ENCODE measurements at places on chromosomes 1 and 21.

GRCh38 chr1:54800899-54801759 lies at the start of gene TTC22:
Gene TTC22 (minus strand): TSS chr1:54801323. CDS start chr1:54801163, 160 bp downstream.
- DNase-seq, result peak; percentile 58
- H3K36me3 ChIP-seq, result peaks cover 4% of the 10 kb centered on the region
- peak within 1 kb of the TSS; percentile 63 for H3K27ac ChIP-seq
- H3K4me1 ChIP-seq, result peaks cover 34% of the 10 kb centered on the region
- H3K4me3 ChIP-seq, result peak within 1 kb of the TSS; percentile 87

GRCh38 chr1:197471248-197471985 lies 203.4 kb downstream of the CRB1 start:
- no peak for DNase-seq
- no peak overlapping the region for H3K27ac ChIP-seq
- no peaks in the 10 kb centered on the region for H3K36me3 ChIP-seq
- no peak overlapping the region for H3K4me3 ChIP-seq
- H3K27me3 ChIP-seq, result peaks cover 3% of the 10 kb centered on the region

GRCh38 chr1:61202854-61203598 lies 120.7 kb downstream of the NFIA start:
- H3K4me1 ChIP-seq, result no peaks in the 10 kb centered on the region
- no peak overlapping the region for H3K4me3 ChIP-seq

DNA sequence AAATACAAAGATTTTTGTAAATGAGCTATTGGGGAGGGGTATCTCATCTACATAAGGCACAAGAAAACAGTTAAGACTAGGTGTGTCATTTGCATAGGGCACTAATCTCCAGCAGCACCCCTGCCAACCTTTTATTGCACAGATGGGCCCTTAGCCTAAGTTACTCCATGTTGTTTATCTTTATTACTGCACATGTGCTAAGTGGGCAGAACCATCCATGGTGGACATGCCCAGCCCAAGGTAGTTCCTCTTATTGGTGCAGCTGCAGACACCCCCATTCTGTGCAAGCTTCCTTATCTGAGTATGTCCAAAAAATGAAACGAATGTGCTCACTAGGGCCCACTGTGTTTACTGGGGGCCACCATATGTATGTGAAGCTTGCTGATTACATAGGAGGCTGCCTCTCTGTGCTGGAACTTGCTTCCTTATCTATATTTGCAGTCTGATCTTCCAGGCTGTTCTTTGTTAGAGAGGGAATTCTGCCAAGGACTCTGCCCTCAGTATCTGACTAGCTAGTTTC lies 77.3 kb upstream of the NEK7 start:
- no peak overlapping the region for H3K4me3 ChIP-seq
- H3K4me1 ChIP-seq, result no peaks in the 10 kb centered on the region
- peaks cover 15% of the 10 kb centered on the region for H3K27me3 ChIP-seq
- H3K27ac ChIP-seq, result no peak overlapping the region

DNA sequence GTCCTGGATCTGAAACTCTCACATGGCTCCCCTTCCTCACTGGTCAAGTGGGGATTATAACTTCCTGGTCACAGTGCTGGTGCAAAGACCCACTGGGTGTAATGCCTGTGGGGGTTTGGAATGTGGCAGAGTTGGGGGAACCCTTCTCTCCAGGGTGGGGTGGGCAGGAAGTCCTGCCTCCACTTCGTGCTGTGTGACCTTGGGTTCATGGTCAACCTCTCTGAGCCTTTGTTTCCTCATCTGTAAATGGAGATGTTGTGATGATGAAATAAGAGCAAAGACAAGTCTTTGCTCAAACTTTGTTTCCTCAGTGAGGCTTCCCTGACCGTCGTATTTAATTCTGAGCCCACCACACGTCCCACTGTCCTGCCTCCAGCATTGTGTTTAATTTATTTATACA lies 564.7 kb downstream of the PTPRU start:
- no peak overlapping the region for H3K4me3 ChIP-seq
- no peaks in the 10 kb centered on the region for H3K4me1 ChIP-seq
- no peaks in the 10 kb centered on the region for H3K27me3 ChIP-seq
- DNase-seq, result no peak
- no peaks in the 10 kb centered on the region for H3K36me3 ChIP-seq
- no peak overlapping the region for H3K27ac ChIP-seq

GRCh38 chr21:21714426-21714825 lies 716.2 kb downstream of the NCAM2 start:
- H3K36me3 ChIP-seq, result no peaks in the 10 kb centered on the region
- H3K27me3 ChIP-seq, result no peaks in the 10 kb centered on the region

GRCh38 chr1:219138747-219139146 lies 34.9 kb upstream of the LYPLAL1 start:
- DNase-seq, result no peak
- H3K36me3 ChIP-seq, result no peaks in the 10 kb centered on the region
- no peak overlapping the region for H3K27ac ChIP-seq

- H3K36me3 ChIP-seq, result no peaks in the 10 kb centered on the region
- no peak overlapping the region for H3K4me3 ChIP-seq
- no peak for DNase-seq
- peaks cover 18% of the 10 kb centered on the region for H3K4me1 ChIP-seq
These were observed 5.5 kb upstream of the CD1A start for GRCh38 chr1:158248771-158249170.

DNA sequence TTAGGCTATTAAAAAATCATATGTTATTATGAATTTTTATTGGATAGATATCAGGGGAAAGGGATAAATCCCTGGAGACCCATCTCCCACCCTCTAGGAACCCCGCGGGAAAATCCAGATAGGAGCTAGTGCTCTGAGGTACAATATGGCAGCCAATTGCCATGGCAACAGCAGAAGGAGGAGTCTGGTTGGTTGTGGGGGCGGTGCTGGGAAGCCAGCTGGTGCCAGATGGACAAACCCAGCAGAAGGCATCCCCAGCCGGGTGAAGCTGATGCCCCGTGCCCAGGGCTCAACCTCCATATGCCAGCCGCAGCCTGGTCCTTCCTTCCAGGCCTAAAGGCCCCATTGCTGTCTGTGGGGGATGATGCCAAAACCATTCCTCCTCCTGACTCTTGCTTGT lies 38.3 kb downstream of the RHBG start:
- H3K27ac ChIP-seq, result no peak overlapping the region
- no peak for DNase-seq
- H3K27me3 ChIP-seq, result peaks cover 2% of the 10 kb centered on the region
- no peaks in the 10 kb centered on the region for H3K4me1 ChIP-seq
- H3K36me3 ChIP-seq, result no peaks in the 10 kb centered on the region
- no peak overlapping the region for H3K4me3 ChIP-seq

GRCh38 chr1:244154508-244154871 lies 103.4 kb downstream of the ZBTB18 start:
- no peaks in the 10 kb centered on the region for H3K27me3 ChIP-seq
- H3K4me3 ChIP-seq, result no peak overlapping the region
- DNase-seq, result no peak
- no peaks in the 10 kb centered on the region for H3K36me3 ChIP-seq

DNA sequence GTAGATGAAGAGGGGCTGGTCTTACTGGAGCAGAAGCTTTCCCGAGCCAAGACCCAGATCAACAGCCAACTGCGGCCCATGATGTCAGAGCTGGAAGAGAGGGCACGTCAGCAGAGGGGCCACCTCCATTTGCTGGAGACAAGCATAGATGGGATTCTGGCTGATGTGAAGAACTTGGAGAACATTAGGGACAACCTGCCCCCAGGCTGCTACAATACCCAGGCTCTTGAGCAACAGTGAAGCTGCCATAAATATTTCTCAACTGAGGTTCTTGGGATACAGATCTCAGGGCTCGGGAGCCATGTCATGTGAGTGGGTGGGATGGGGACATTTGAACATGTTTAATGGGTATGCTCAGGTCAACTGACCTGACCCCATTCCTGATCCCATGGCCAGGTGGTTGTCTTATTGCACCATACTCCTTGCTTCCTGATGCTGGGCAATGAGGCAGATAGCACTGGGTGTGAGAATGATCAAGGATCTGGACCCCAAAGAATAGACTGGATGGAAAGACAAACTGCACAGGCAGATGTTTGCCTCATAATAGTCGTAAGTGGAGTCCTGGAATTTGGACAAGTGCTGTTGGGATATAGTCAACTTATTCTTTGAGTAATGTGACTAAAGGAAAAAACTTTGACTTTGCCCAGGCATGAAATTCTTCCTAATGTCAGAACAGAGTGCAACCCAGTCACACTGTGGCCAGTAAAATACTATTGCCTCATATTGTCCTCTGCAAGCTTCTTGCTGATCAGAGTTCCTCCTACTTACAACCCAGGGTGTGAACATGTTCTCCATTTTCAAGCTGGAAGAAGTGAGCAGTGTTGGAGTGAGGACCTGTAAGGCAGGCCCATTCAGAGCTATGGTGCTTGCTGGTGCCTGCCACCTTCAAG lies 57.3 kb downstream of the LAMC2 start:
- no peaks in the 10 kb centered on the region for H3K36me3 ChIP-seq
- no peak overlapping the region for H3K4me3 ChIP-seq
- no peak for DNase-seq
- peaks cover 2% of the 10 kb centered on the region for H3K27me3 ChIP-seq

All from CD4-positive, CD25-positive, alpha-beta regulatory T cell (primary cell).